ENCODE measurements at places on chromosomes 2 and 18.

DNA sequence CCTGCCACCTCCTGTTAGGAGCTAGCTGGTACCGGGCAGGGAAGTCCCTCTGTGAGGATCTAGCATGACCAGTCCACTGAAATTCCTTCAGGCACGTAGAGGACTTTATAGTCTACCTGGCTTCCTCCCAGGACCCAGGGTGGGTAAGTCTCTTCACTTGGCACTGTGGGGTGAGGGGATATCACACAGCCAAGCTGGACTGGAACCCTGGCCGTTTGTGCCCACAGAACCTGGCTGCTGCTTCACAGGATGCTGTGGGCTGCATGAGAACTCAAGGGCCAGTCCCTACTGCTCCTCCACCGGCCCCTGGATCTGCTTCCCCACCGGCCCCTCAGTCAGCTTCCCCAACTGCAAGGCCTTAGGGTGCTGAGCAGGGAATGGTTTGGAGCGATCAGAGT, 35.8 kb downstream of the HS1BP3 start:
- no peak for DNase-seq

DNA sequence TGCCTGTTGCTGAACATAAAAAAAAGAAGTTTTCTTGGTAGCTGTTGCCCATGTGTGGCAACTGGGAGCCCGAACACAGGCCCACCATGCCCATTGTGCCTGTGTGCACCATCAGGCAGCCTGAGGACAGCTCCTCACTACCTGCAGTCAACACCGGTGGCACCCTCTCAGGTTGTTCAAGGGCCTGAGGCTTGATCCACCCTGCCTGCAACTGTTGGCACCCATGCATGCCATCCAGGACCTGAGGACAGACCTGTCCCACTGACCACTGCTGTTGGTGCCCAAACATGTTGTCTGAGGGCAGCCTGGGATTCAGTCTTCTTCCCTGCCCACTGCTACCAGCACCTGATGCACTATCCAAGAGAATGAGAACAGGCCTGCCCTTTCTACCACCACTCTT, 661.1 kb upstream of the ZNF804A start:
- DNase-seq, result no peak

DNA sequence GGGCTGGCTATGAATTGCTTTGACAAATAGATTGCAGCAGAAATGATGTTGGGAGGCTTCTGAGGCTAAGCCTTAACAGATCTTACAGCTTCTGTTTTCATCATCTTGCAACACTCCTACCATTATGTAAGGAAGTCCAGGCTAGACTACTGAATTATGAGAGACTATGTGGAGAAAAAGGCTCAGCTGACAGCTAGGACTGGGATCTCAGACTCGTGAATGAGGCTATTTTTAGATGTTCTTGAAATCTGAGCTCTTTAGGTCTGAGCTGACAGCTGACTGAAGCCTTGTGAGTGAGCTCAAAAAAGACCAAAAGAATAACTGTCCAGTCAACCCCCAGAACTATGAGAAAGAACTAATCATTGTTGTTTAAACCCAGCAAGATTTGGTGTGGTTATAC, 70.3 kb downstream of the VWC2L start:
- DNase-seq, result no peak

DNA sequence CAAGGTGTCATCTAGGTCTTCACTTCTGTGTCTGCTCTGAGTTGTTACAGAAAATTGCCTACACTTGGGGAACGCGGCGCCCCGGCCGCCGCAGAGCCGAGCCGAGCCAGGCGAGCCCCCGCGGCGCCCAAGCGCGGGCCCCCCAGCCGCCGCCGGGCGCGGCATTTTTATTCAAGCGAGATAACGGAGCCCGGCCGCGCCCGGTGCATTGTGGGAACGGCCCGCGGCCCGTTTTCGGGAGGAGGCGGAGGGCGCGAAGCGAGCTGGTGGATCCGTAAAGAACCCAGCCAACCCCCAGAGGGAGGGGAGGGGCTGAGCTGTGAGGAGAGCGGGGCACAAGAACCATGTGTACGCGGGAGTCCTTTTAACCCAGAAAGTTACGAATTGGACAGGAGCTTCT, 191.8 kb downstream of the FTCDNL1 start:
- DNase-seq, result peak; percentile 51

- DNase-seq, result no peak
Observed at GRCh38 chr2:208511016-208511415, 104.4 kb downstream of the PTH2R start.

- DNase-seq, result no peak
Observed at GRCh38 chr2:229943770-229944449, 21.6 kb downstream of the FBXO36 start.

DNA sequence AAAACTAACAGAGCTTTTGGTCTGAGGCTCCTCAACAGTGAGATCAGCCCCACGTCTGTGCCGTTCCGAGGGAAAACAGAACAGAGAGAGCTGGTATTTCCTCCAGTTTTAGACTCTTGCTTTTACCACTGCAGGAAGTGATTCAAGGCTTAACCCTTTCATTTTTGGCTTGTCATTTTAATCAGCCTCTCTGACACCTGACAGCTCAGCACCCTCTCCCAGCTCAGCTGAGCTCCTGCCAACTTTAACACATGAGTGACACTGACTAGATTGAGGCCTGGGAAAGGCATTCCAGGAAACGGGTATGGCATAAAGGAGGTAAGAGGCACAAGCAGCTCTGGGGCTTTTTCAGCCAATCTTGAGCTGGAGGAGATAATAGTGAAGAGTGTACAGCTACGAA, 239.4 kb upstream of the SKOR2 start:
- peak; percentile 14 for DNase-seq

- peak; percentile 63 for DNase-seq
Observed at GRCh38 chr2:112482309-112483041, 519 bp downstream of the TTL start.

GRCh38 chr2:241750076-241750840, 15.8 kb downstream of the D2HGDH start:
- no peak for DNase-seq

- no peak for DNase-seq
Observed at GRCh38 chr2:207825978-207826377, 56.3 kb upstream of the FZD5 start.

- no peak for DNase-seq
Observed at GRCh38 chr18:37451239-37451825, 114.3 kb downstream of the CELF4 start.

DNA sequence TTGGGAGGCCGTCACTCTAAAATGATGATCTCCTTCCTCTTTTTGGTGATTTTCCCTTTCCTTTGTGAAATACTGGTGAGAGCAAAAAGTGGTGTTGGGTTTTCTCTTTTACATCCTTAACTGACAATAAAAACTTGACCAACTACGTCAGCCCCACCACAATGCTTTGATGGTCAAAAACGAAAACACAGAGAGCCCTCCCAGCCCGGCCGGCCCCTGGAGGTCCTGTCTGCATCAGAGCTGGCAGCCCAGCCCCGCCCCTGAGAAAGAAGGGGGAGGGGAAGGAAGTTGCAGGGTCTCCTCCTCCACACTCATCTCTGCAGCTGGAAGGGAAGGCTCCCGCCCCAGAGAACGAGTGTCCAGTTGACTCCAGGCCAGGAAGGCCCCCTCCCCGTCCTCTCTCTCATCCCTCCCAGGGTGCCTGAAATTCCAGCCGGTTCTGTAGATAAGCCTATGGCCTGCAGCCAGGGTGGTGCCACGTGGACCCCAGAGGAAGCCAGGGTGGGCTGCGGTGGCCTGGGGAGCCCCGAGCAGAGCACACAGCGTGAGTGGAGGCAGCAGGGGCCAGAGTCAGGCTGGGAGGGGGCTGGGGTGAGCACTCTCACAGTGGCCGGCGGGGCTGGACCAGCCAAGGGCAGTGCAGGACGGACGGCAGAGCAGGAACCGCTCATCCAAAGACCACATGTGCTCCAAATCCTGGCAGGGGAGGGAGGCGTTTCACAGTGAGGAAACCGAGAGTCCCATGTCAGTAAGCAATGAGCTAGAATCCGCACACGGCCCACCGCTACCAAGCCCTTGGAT, 19.8 kb downstream of the BIN1 start:
- no peak for DNase-seq
